ENCODE measurements at places on chromosomes 11 and 22. TPM values are rescaled to one million over a fixed set of nuclear protein-coding genes. Genes with fewer than 3 reads are reported as not detected.

The TMEM191B gene
- 1.3 TPM for total RNA-seq

The CHADL gene
- 0.20 TPM for total RNA-seq

The OR8D4 gene
- total RNA-seq = not detected

The CASP1 gene
- 36.2 TPM for total RNA-seq

The LRRC74B gene
- not detected for total RNA-seq

The CCDC89 gene
- total RNA-seq = 0.22 TPM

The AP1B1 gene
- 75.0 TPM for total RNA-seq

The MFNG gene
- total RNA-seq = 171 TPM

The VPREB1 gene
- not detected for total RNA-seq

The CD44 gene
- 534 TPM for total RNA-seq

The OR10G4 gene
- not detected for total RNA-seq

The SMC1B gene
- total RNA-seq = 0.37 TPM

The MOV10L1 gene
- not detected for total RNA-seq

The RNF26 gene
- total RNA-seq = 33.2 TPM

The OSM gene
- 20.7 TPM for total RNA-seq

The RASSF10 gene
- total RNA-seq = not detected

The SUSD2 gene
- 0.48 TPM for total RNA-seq

The BTG4 gene
- total RNA-seq = not detected

The JAML gene
- 363 TPM for total RNA-seq

The KCNE3 gene
- total RNA-seq = 0.07 TPM

The CCDC116 gene
- total RNA-seq = 0.51 TPM

The HSPB2 gene
- total RNA-seq = not detected

The MUC5AC gene
- total RNA-seq = not detected

The OR8H2 gene
- not detected for total RNA-seq

The BUD13 gene
- total RNA-seq = 32.3 TPM
